ENCODE measurements at places on chromosomes 5 and 9.

DNA sequence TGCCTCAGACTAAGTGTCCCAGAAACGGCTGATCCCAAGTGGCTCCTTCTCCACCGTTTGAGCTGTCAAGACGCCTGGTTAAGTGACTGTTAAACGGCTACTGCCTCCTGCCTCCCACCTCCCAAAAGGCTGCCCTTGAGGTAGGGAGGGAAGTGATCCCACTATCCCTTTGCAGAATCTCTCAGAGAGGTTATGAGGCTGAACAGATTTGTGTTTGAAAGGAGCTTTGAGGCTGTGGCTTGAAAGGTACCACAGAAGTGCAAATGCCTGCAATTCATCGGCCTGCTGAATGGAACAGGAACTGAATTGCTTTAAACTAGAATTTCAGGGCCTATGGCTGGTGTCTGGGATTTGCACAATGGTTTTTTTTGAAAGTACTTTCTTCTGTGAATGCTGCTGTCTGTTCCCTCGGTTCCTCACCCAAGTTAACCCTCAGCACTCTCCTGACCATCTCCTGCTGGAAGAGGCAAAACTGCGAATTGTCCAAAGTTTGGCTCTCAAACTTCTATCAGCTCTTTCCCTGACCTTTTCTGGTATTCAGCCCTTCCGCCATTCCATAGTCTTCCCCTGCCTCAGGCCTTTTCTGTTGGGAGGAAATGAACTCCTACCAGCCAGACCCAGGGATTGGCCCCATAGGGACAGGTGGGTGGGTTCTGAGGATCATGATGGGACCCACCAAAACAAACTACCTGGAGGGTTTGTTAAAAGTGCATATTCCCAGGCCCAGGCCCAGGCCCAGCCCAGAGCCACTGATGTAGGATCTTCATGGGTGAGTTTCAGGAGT is 453.3 kb downstream of the KDM4C start:
- DNase-seq: no peak

DNA sequence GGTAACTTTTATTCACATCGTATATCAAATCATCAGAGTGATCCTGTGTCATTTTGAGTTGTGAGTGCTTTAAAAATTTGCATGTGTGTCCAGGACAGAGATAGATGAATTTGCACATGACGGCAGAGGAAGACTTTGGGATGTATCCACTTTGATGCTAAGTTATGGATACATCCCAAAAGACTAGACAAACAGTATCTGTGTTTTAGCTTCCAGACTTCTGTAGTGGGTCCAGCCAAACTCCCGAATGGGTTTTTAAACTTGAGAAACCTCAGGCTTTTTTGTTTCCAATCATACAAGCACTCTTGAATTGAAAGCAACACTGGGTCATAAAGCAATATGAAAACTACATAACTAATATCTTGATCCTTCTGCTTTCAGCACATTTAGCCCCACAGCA is 213.8 kb downstream of the C9orf152 start:
- DNase-seq: no peak

DNA sequence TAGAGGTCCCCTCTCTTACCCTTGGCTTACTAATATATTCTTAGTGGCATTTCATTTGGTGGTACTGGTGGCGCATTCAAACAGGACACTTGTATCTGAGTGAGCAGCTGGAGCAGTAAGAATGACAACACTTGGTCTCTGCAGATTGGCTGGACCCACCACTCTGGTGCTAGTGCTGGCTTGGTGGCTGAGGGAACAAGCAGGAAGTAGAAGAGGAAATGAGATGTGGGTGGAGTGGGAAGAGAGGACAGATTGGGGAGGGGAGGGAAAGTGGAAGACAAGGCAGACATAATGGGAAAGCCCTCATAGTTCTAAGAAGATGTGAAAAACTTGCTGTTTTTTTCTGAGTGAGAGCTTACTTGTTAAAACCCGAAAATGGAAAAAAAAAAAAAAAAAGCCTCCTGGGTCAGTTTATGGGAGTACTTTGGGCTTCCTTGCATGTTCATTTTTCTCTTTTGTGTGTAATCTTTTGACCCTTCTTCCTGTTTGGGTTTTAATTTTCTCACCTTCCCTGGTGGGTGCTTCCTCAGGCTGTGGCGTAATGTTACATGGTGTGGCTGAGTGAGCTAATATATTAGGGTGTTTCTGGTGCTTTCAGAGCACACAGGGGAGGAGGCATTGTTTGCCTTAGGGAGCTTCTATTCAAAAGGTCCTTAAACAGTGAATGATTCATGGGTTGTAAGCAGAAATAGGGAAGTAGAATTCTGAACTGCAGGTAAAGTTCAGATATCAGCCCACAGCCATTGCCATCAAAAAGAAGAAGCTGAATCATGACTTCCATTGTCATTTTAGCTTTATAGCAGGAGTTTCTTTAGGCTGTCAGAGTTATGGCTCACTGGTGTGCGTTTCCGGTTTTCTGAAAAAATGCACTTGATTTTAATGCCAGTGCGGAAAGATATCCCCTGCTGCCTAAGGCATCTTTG is 52.3 kb downstream of the TLE4 start:
- DNase-seq: peak; percentile 31

- no peak for DNase-seq
Measured at GRCh38 chr5:1413211-1413610, 32.0 kb downstream of the SLC6A3 start.

DNA sequence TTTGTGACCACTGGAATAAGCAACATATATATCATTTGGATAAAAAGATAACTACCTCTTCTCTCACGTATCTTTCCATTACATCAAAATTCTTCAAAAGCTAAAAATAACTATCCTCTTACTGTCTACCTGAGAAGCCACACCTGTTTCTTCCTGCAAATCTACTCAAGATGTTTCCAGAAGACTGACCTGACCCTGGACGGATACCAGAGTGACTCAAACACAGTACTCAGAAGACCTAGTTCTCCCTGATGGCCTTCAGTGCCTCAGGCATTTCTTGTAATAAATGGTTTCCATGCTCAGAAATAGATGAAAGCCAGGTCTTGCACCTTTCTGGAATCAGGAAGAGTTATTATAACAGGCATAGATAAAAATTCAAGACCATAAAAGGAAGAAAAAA is 245.9 kb upstream of the PIK3R1 start:
- no peak for DNase-seq

GRCh38 chr5:76696251-76696650 is 19.7 kb upstream of the F2R start:
- no peak for DNase-seq

GRCh38 chr5:112143690-112144089 is 275.4 kb downstream of the EPB41L4A start:
- peak; percentile 16 for DNase-seq

DNA sequence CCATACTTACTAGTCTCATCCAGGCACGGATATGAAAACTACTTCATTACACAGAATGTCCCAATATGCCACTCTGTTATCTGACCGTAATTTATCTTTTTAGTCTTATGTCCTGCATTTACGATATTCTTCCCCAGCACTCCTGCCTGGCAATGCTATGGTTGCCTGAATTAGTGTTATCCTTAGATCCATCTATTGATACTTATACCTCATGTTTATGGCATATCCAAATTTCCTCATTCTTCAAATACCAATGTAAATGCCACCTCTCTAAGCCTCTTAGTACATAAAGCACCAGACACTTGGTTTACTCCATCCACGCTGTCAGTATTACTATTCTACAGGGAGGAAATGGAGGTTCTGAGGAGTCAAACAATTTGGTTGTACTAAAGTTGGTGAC is 507.8 kb upstream of the NMUR2 start:
- no peak for DNase-seq

DNA sequence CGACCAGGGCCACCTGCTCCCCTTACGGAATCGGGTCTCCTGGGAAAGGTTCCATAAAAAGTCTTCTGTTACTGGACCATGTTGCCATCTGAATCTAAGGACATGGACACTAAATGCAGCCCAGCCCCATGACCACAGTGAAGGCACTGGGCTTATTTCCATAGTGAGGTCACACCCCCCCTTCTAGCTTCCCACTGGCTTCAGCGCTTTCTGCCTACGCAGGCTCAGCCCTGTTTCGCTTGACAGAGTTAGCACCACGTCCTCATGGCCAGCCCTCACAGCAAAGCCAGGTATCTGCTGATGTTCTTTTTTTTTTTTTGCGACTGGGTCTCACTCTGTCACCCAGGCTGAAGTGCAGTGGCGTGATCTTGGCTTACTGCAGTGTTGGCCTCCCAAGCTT is 14.1 kb downstream of the UCK1 start:
- no peak for DNase-seq

DNA sequence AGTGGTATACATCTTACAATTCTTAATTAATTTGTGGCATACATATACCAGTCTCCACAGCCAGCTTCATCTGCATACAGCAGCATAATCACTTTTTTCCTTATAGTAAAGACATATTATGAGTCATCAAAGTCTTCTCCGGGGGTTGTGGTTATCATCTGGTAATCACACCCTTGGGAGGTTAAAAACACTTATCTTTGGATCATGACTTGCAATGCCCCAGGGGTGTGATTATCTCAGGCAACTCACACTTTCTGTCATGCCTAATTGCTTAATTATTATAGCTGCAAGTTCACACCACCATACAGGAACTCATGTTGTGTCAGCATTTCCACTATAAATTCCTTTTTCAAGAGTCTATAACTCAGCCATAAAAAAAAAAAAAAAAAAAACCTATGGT is 218.4 kb downstream of the ANXA1 start:
- no peak for DNase-seq

DNA sequence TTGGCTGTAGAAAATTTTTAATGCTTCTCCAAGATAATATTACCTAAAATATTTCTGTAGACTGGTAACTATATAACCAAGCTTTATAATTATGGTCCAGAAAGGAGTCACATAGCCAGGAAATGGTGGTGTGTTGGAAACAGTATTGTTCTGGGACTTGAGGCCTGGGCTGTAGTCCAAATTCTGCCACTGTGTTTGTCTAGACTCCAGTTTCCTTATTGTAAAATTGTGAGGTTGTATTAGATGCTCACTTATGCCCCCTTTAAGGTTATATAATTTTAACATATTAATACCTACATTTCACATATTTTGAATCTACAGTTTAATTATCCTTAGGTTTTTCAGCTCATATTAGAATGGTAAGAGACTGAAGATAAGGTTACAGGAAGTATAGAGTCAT is 42.4 kb downstream of the STX17 start:
- no peak for DNase-seq

Measured in right kidney (tissue), 9 donors.